Ovary (tissue), 10 donors: ENCODE measurements at places on chromosomes 12 and 14.

DNA sequence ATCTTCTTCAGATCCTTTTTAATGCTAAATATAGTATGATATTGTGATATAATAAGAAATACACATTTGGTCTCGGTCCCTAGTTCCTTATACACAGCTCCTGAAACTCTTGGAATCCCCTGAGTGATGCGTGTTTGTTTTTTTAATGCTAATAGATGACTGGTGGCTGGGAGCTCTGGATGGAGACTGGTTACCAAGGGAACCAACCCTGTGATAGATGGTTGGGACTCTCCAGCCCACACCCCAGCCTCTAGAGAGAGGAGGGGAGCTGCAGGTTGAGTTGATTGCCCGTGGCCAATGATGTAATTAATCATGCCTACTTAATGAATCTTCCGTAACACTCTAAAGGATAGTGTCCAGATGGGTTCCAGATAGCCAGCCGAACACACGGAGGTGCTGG, 140.6 kb downstream of the FBXL14 start:
- DNase-seq, result no peak

GRCh38 chr14:54709867-54710266, 142.9 kb downstream of the SAMD4A start:
- DNase-seq, result no peak

DNA sequence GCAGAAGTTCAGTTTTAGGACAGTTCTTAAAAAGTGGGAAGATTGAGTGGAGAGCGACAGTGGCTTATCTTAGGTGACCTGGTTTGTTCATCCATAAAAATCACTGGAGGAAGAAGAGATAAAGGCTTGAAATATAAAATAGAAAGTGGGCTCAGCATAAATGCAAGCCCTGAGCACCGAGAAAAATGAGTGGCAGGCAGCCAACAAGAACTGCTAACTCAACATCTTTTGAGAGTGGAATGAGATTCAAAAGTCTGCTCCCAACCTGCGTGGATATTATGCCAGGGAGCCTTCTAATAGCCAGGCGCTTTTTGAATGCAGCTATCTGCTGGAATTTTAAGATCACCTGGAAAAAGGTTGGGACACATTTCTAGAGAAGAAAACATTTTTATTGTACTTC, 666.5 kb downstream of the FLRT2 start:
- DNase-seq, result no peak

GRCh38 chr14:101047326-101047725, 143.8 kb upstream of the RTL1 start:
- DNase-seq, result no peak

DNA sequence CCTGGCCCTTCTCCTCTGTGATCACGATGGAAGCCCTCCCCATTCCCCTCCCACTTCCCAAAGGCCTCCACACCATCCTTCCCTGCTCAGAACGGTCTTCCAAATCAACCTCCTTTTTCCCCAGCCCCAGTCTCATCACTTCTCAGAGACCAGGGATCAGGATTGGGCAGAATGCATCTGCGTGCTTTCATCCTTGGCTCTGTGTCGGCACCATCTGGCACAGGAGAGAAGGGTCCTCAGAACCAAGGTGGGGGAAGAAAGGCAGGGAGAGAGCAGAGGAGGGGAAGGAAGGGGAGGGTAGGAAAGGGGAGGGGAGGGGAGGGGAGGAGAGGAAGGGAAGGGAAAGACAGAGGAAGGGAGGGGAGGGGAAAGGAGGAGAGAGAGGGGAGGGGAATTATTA, 52.4 kb upstream of the FICD start:
- no peak for DNase-seq

DNA sequence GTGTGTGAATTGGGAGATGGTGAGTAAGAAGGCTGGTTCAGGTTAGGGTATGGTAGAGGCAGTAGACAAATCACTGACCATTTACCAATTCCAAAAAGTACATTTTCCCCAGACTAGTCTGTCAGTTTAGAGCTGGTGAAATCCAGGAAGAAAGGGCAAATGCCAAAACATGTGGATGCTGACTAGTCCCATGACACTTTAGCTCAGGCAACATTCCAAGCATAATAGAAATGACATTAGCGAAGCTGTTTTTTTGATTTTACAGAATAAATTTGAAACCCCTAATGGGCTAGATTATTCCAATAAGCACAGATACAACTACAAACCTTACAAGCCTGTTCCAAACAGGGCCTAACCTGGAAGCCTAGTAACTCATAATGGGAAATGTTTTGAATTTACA, 884.2 kb downstream of the FLRT2 start:
- DNase-seq, result no peak

DNA sequence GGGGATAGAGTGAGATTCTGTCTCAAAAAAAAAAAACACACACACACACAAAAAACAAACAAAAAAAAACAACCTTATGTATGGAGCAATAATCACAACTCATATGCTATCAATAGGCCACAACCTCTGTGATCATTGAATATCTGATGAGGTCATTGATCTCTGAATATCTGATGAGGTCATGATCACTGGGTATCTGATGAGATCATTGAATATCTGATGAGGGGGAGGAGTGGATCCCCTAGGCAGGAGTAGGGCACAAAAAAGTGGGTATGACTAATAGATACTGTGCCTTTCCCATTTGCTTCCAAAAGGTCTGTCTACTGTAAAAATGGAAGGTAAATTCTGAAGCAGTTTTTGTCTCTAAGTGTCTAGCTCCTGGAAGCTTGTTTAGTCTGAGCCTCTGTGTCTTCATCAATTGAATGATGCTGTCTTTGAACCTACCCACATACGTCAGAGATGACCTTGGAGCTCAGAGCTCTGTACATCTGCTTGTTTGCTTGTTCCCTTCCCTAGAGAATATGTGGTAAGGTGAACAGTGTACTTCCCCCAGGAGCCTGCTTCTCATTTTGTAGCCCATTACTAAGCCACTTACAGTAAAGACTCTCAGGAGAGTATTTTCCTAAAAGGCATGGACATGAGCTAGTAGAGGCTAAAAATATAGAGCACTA, 13.6 kb downstream of the PAH start:
- no peak for DNase-seq

GRCh38 chr12:47249719-47250357, 170.1 kb upstream of the AMIGO2 start:
- DNase-seq, result no peak

- DNase-seq, result no peak
These were observed 124.3 kb downstream of the PPHLN1 start for GRCh38 chr12:42450248-42450647.

GRCh38 chr12:4143896-4144295, 129.7 kb upstream of the CCND2 start:
- no peak for DNase-seq

GRCh38 chr14:61488417-61489401, 167.3 kb downstream of the PRKCH start:
- DNase-seq, result no peak

GRCh38 chr14:38042322-38042721, 165.4 kb upstream of the SSTR1 start:
- DNase-seq, result no peak

GRCh38 chr14:77849711-77850110, 49.8 kb downstream of the ADCK1 start:
- no peak for DNase-seq

GRCh38 chr14:25009891-25010290, 40.1 kb downstream of the STXBP6 start:
- DNase-seq, result no peak

- no peak for DNase-seq
These were observed 40.9 kb downstream of the RTN1 start for GRCh38 chr14:59829469-59830337.

DNA sequence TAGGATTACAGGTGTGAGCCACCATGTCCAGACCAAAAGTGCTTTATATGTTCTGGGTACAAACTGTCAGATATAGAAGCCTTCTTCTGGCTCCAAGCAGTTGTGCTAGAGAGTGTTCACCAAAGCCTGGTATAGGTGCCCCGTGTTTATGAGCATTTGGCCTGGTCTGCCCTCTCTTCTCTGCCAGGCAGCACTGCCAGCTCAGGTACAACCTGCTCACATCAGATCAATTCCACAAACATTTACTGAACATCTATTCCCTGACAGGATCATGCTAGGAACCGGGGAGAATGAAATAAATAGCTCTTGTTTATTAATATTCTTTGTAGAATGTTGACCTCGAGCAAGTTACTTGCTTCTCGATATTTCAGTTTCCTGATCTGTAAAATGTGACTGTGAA, 20.0 kb upstream of the SOCS2 start:
- DNase-seq, result no peak

GRCh38 chr12:103498990-103499389, 3.2 kb upstream of the C12orf42 start:
- no peak for DNase-seq

- no peak for DNase-seq
These were observed 188.7 kb downstream of the TTC8 start for GRCh38 chr14:89013098-89013504.

DNA sequence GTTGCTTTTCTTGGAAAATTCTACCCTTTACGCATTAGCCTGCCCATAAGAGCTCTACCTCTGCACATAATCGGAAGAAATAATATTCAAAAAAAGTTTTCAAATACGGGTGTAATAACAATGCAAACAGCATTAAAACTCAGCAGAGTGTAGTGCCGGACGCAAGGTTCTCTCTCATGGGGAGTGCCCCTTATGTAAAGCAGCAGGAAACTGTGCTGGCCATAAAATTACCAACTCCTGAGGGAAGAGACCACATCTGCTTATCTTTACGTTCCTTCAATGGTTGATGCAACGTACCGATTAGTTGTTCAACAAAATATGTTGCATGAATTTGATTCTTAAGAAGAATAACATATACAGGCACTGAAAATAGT, 118.7 kb upstream of the TMCC3 start:
- no peak for DNase-seq

- no peak for DNase-seq
These were observed 150.2 kb upstream of the CLEC14A start for GRCh38 chr14:38405851-38406635.

DNA sequence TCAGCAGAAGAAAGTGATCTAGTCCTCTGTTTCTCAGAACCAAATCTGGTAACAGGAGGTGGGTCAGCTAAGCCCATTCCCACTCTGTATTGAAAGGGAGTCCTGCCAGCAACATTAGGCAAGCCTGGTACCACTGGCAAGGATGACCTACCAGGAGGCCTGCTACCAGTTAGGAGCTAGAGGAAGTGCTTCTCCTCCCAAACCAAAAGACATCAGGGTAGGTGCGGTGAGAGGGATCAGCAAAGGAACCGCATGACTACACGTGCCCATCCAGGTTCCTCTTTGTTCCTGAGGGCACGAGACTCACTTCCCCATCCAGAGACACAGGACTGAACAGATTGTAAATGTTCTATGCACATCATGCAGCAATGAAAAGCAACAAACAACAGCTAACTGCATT, 2.8 kb downstream of the KLRC4 start:
- no peak for DNase-seq

GRCh38 chr12:32896432-32897280, at the start of gene PKP2:
TSS of gene PKP2 (minus strand) at chr12:32896777. CDS start at chr12:32896731, 46 bp downstream.
- peak; percentile 70 for DNase-seq

DNA sequence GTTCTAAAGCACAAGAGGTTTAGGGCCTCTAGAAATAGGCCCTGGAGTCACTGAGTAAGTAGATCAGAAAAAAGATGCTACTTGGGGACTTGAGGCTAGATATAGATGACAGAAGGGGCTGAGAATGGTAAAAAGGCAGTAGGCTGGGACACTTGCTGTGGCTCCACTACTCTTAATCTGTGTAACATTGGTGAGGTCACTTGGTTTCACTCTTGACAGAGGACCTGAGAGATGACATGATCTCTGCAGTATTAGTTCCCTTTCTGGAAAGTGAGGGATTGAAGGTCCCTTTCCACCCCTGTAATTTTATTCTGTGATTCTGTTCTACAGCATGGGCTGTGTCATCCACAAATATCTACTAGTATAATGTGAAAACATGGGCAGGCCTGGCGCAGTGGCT, 39.7 kb downstream of the MAPKAPK5 start:
- no peak for DNase-seq

GRCh38 chr12:65125975-65126374, 4.9 kb upstream of the WIF1 start:
- no peak for DNase-seq

DNA sequence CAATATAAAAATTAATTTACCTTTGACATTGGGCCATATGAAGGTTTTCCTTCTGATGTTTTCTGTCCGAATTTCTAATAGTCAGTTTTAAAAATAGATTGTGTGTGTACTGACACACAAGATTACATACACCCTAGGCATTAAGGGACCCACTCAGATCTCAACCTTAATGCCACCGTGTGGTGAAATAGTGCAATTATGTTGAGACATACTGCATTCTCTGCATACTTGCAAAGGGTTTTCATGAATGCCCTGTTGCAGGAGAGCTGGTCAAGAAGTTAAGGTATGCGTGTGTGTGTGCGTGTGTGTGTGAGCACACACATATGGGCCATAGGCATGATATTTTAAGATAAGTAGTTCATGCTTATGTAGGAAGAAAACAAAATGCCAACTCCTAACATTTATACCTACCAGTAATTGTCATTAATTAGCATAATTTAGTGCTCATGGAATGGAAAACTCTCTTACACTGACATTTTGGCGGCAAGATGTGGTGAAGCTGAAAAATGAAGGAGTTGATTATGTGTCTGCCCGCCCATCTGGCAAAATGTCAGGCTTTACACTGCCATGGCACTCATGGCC, 58.8 kb downstream of the PIK3C2G start:
- no peak for DNase-seq

DNA sequence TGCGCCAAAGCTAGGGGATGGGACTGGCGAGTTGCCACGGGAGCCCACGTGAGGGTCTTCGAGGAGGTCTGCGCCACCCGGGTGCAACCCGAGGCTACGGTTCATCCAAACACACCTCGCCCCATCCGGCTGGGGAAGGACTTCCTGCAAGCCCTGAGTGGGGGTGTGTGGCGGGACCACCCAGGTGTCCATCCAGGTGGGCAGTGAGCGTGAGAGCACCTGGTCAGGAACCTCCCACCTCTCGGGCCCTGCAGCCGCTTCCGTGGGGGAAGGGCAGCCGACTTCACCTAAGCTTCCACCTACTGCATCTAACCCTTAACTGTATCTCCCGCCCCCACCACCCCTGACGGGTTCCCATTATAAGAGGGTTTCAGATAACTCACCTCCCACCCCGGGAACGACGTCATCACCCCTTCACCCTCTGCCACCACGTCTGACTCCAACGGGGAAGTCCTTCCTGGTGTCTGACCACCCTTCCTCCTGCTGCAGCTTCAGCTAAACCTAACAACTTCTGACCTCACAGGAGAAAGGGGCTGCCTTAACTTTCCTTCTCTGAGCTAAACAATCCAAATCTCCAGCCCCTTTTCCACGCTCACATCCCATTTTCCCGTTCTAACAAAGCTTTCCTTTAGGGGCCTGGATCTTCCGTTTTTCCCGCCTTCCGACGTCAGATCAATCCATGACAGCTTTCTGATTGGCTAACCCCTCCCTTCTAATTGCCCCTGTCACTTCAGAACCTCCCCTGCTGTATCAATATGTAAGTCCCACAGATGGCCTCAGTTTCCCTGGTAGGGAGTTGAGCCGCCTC, 27.4 kb upstream of the SMUG1 start:
- DNase-seq, result peak; percentile 58

GRCh38 chr14:74875204-74875603, 741 bp downstream of the PROX2 start:
- no peak for DNase-seq
